ENCODE measurements at places on chromosomes 3 and 15. TPM values are rescaled to one million over a fixed set of nuclear protein-coding genes. Genes with fewer than 3 reads are reported as not detected.

DNA sequence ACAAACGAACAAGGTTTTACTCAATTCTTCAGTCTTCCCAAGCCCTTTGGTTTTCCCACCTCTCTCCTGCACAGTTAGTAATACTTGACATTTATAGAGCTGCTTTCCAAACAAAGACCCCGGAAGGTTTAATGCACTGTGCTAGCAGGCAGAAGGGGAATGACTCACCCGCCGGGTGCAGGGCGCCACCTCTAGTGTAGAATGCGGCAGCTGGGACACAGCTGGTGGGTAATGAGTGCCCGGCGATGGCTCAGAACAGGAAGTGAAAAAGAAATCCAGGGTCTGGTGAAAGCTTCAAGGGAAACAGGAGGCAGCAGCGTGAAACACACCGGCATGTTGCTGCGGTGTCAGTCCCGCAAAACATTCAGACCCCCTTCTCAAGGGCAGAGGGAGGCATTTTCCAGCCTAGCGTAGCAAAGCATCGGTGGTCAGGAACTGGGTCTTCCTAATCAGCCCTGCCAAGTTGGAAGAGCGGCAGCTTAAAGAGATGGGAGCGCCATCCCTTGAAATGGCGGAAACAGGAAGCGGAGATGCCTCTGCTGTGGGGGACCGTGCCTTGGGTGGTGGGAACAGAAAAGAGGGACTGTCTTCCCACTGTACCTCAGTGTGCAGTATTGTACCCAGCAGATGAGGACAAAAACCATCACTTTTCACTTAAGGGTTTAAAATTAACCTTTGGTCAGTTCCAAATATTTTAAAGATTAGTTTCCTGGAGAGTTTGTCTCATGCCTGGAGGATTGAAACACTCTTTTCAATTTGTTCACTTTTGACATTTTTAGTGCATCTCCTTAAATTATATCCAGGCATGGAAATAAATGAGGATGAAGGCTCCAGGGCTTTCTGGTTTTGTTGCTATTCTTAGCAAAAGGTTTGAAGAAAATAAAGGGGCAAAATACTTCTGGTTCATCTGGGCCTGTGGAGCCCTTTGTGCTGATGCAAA is 160.7 kb upstream of the MCTP2 start:
- H3K4me3 ChIP-seq: no peak overlapping the region
- no peaks in the 10 kb centered on the region for H3K4me1 ChIP-seq
- H3K36me3 ChIP-seq: no peaks in the 10 kb centered on the region
- H3K27ac ChIP-seq: no peak overlapping the region
- no peak for DNase-seq

GRCh38 chr15:77964193-77964592 is 113.3 kb downstream of the TBC1D2B start:
- H3K4me3 ChIP-seq: no peak overlapping the region
- H3K27me3 ChIP-seq: no peaks in the 10 kb centered on the region
- no peaks in the 10 kb centered on the region for H3K4me1 ChIP-seq
- DNase-seq: no peak
- no peaks in the 10 kb centered on the region for H3K36me3 ChIP-seq
- H3K27ac ChIP-seq: no peak overlapping the region

- H3K4me1 ChIP-seq: no peaks in the 10 kb centered on the region
- DNase-seq: no peak
- H3K27ac ChIP-seq: no peak overlapping the region
- no peak overlapping the region for H3K4me3 ChIP-seq
Measured at GRCh38 chr3:188060840-188061544, 93.0 kb upstream of the LPP start.

DNA sequence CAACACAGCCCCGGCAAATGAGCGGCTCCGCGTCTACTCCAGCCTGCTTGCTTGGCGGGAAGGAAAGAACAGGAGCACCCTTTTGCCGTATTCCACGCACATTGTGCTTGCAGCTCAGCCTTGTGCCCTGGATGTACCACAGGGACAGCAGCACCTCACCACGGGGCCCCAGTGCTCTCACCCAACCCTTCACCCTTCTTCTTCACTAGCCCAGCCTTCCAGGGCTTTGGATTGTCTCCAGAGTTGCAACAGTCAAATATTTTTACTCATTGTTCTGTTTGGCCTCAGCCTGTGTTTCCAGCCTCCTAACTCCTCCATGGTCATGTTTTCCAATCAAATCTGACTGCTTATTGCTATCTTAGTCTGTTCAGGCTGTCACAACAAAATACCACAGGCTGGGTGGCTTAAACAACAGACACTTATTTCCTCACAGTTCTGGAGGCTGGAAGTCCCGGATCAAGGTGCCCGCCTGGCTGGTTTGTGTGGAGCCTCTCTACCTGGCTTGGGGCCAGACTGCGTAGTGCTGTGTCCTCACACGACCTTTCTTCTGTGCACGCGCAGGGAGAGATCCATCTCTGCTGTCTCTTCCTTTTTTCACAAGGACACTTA is 79.2 kb upstream of the ABHD17C start:
- no peaks in the 10 kb centered on the region for H3K27me3 ChIP-seq
- H3K27ac ChIP-seq: no peak overlapping the region
- H3K4me3 ChIP-seq: no peak overlapping the region
- no peaks in the 10 kb centered on the region for H3K4me1 ChIP-seq
- no peak for DNase-seq
- H3K36me3 ChIP-seq: no peaks in the 10 kb centered on the region

DNA sequence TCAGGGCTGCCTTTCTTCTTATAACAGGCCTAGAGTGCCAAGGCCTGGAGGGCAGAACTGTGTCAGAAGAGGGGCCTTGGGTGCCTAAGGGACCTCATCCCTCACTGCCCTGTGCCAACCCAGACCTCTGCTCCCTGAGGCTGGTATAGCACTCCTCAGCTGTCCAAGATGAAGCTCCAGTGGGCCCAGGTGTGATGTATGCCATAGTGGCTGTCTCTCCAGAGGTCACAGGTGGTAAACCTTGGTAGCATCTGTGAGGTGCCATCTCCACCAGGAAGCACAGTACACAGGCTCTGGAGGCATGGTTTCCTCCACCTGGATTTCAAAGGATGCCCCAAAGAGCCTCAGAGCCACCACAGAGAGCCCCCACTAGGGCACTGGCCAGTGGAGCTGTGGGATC is 12.3 kb upstream of the KLHL40 start:
- no peak overlapping the region for H3K27ac ChIP-seq
- no peak overlapping the region for H3K4me3 ChIP-seq
- no peaks in the 10 kb centered on the region for H3K4me1 ChIP-seq
- DNase-seq: no peak

- no peaks in the 10 kb centered on the region for H3K36me3 ChIP-seq
- no peaks in the 10 kb centered on the region for H3K27me3 ChIP-seq
- H3K27ac ChIP-seq: no peak overlapping the region
- no peak overlapping the region for H3K4me3 ChIP-seq
Measured at GRCh38 chr15:91870876-91871537, 17.5 kb downstream of the SLCO3A1 start.

GRCh38 chr15:31130576-31131237 is 29.2 kb upstream of the TRPM1 start:
- no peaks in the 10 kb centered on the region for H3K27me3 ChIP-seq
- H3K27ac ChIP-seq: no peak overlapping the region
- no peak overlapping the region for H3K4me3 ChIP-seq
- no peaks in the 10 kb centered on the region for H3K36me3 ChIP-seq
- no peaks in the 10 kb centered on the region for H3K4me1 ChIP-seq

- DNase-seq: no peak
- H3K27ac ChIP-seq: no peak overlapping the region
- no peak overlapping the region for H3K4me3 ChIP-seq
- H3K36me3 ChIP-seq: no peaks in the 10 kb centered on the region
Measured at GRCh38 chr15:91941871-91942658, 88.6 kb downstream of the SLCO3A1 start.

DNA sequence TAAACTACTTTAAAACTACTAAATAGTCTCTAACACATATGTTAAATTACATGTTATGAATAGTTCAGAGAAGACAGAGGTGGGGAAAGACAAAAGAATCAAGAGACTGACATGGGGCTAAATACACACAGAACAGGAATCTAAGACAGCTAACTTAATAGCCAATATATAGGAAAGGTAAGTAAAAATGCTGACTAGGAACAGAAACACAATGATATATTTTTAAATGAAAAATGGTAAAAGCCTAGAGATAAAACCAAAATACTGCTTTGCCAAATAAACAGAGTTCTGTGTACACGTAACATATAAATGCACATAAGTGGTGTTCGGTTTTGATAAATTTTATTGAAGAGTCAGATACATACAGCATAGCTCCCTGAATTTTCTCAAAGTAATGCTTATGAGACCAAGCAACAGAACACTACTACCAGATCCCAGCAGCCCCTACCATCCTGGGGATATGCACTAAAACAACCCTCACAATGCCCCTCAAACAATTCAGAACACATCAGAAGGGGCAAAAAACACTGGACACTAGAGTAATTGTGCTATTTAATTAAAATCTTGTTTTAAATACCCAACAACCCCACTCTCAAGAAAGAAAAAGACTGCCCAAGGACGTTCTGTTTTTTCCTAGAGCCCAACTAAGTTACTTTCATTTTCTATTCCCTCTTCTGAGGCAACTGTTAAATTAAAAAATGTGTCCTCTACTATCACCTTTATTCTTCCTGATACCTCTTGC is 121.1 kb downstream of the ADAM10 start:
- H3K4me3 ChIP-seq: peak overlapping the region; percentile 14
- DNase-seq: no peak
- no peak overlapping the region for H3K27ac ChIP-seq

- H3K36me3 ChIP-seq: no peaks in the 10 kb centered on the region
- H3K4me3 ChIP-seq: no peak overlapping the region
- no peaks in the 10 kb centered on the region for H3K4me1 ChIP-seq
- no peak for DNase-seq
- no peak overlapping the region for H3K27ac ChIP-seq
- H3K27me3 ChIP-seq: no peaks in the 10 kb centered on the region
Measured at GRCh38 chr3:196772897-196773296, 33.2 kb downstream of the PAK2 start.

DNA sequence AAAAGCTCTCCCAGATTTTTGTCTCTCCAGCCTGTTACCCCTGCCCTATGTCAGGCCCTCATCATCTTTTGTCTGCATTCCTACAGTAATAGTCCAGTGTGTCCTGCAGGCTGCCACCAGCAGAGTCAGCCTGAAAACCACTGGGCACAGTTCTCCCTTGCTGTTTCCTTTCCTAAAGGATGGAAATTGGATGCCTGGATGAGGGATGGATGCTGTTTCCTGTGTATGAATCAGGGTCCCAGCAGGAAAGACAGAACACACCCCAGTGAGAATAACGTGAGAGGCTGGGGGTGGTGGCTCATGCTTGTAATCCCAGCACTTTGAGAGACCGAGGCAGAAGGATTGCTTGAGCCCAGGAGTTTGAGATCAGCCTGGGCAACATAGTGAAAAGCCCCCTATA is 3.3 kb upstream of the SNX33 start:
- H3K36me3 ChIP-seq: no peaks in the 10 kb centered on the region
- no peaks in the 10 kb centered on the region for H3K27me3 ChIP-seq
- no peak for DNase-seq

- DNase-seq: no peak
- H3K4me1 ChIP-seq: no peaks in the 10 kb centered on the region
- peaks cover 4% of the 10 kb centered on the region for H3K36me3 ChIP-seq
- H3K27ac ChIP-seq: no peak overlapping the region
Measured at GRCh38 chr3:100523050-100523760, 30.8 kb downstream of the TMEM45A start.

- H3K4me1 ChIP-seq: no peaks in the 10 kb centered on the region
- H3K36me3 ChIP-seq: no peaks in the 10 kb centered on the region
- DNase-seq: peak; percentile 17
- H3K4me3 ChIP-seq: no peak overlapping the region
- no peak overlapping the region for H3K27ac ChIP-seq
Measured at GRCh38 chr3:13713396-13713795, 164.5 kb downstream of the FBLN2 start.

DNA sequence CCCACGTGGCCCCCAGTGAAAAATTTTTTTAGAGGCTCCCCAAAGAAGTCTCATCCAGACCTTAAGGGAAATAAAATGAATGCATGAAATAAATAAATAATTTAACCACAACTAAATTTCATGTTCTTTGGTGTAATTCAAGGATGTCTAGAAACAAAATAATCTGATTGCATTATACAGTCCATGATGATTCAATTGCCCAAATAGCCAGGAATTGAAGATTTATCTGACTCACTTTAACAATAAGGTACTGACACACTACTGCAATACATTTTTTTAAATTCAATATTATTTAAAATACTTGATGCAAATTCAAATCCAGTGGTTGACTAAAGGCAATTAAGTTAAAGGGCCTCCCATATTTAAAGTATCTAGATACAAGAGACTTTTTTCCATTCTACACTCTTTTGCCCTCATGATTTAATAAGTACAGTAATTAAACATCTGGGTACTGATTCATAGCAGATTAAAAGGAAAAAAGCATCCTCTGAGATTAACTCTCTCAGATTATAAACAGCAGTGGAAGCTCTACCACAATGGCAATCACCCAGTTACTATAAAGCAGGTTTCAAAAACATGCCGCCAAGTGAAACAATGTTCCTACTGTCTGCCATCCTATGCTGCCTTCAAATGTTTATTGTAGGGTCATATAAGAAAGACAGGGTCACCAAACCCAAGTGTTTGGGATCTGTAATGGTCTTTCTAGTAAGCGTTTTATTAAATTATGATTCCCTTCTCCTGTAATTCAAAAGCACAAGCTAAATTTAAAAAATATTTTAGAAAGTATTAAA is 9.9 kb downstream of the UQCC5 start:
- no peak for DNase-seq
- peaks cover 7% of the 10 kb centered on the region for H3K36me3 ChIP-seq
- H3K4me3 ChIP-seq: no peak overlapping the region
- H3K27ac ChIP-seq: no peak overlapping the region

DNA sequence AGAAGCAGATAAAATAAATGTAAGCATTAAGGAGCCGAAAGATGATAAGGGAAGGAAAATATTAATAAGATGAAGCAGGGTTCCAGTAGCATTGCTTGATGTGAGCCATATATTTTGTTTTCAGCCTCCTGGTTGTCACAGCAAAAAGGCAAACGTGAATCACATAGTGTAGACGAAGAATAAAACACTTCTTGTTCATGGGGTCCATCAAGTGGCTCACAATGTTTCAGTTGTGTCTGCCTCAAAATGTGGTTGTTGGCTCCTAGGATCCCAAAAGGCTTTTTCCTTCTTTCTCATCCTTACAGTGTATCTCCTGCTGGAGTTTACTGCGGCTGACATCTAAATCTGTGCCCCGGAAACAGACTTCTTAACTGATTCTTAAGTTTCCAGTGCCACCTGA is 195.1 kb downstream of the GHSR start:
- H3K27ac ChIP-seq: no peak overlapping the region
- no peak for DNase-seq
- no peaks in the 10 kb centered on the region for H3K36me3 ChIP-seq
- H3K4me3 ChIP-seq: no peak overlapping the region
- peaks cover 6% of the 10 kb centered on the region for H3K4me1 ChIP-seq
- H3K27me3 ChIP-seq: no peaks in the 10 kb centered on the region

- H3K27me3 ChIP-seq: no peaks in the 10 kb centered on the region
- H3K4me3 ChIP-seq: no peak overlapping the region
- peaks cover 2% of the 10 kb centered on the region for H3K36me3 ChIP-seq
- DNase-seq: no peak
- no peak overlapping the region for H3K27ac ChIP-seq
Measured at GRCh38 chr3:106566277-106566676, 697.5 kb upstream of the CBLB start.

MESP2 gene
- not detected for total RNA-seq

ESYT3 gene
- total RNA-seq: 2.7 TPM

BAHD1 gene
- 17.5 TPM for total RNA-seq

CKMT1A gene
- not detected for total RNA-seq

SCN11A gene
- 0.93 TPM for total RNA-seq

SIDT1 gene
- 1.8 TPM for total RNA-seq

QARS1 gene
- total RNA-seq: 127 TPM

TMCO5A gene
- not detected for total RNA-seq

SAMMSON gene
- 25.6 TPM for total RNA-seq

CFAP100 gene
- total RNA-seq: not detected
